ENCODE measurements at places on chromosomes 1 and 21. TPM values are rescaled to one million over a fixed set of nuclear protein-coding genes. Genes with fewer than 3 reads are reported as not detected.
A peak's percentile ranks its signal among the peaks of the same experiment; 100 is the strongest.

The AGRN gene
- 19.8 TPM for total RNA-seq

- no peaks in the 10 kb centered on the region for H3K27me3 ChIP-seq
- H3K27ac ChIP-seq, result no peak within 1 kb of the TSS
- no peaks in the 10 kb centered on the region for H3K4me1 ChIP-seq
- H3K4me3 ChIP-seq, result no peak within 1 kb of the TSS
Measured at GRCh38 chr1:31815752-31816500, at the start of gene SPOCD1. TSS of gene SPOCD1 (minus strand) at chr1:31816022. CDS start at chr1:31815333, 689 bp downstream.

- peaks cover 29% of the 10 kb centered on the region for H3K4me1 ChIP-seq
- peak within 1 kb of the TSS; percentile 48 for H3K4me3 ChIP-seq
- H3K27me3 ChIP-seq, result no peaks in the 10 kb centered on the region
- peak within 1 kb of the TSS; percentile 83 for H3K27ac ChIP-seq
- ATAC-seq, result peak; percentile 95
- H3K36me3 ChIP-seq, result no peaks in the 10 kb centered on the region
Measured at GRCh38 chr1:52927212-52928014, at the start of gene SCP2. TSS of gene SCP2 (plus strand) at chr1:52927276. CDS start at chr1:52927397, 121 bp downstream.

- no peak overlapping the region for H3K4me3 ChIP-seq
- no peaks in the 10 kb centered on the region for H3K4me1 ChIP-seq
- H3K27me3 ChIP-seq, result peaks cover 27% of the 10 kb centered on the region
- H3K36me3 ChIP-seq, result no peaks in the 10 kb centered on the region
Measured at GRCh38 chr1:3463408-3463863, 9.0 kb downstream of the ARHGEF16 start.

The G0S2 gene
- 13.2 TPM for total RNA-seq

The MNDA gene
- total RNA-seq, result 10.5 TPM

The KIF17 gene
- total RNA-seq, result 0.47 TPM

The NASP gene
- 44.3 TPM for total RNA-seq

The CYP4B1 gene
- total RNA-seq, result 184 TPM

DNA sequence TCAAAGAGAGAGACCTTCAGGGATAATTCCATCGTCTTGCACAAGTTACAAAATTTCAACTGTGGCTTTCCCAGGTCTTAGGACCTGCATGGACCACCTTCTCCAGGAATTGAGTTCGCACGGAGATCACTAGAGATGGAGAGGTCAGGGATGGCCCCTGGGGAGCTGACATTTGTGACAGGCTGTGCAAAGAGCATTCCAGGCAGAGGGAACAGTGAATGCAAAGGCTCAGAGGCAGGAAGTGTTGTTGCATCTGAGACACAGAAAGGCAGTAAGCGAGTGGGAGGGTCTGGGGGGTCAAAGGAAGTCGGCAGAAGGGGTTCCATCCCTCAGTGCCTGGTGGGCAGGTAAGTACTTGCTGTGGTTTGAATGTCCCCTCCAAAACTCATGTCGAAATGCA is 9.5 kb upstream of the SELENON start:
- H3K4me1 ChIP-seq, result no peaks in the 10 kb centered on the region
- no peak overlapping the region for H3K4me3 ChIP-seq
- no peaks in the 10 kb centered on the region for H3K27me3 ChIP-seq
- no peak overlapping the region for H3K27ac ChIP-seq
- no peak for ATAC-seq
- H3K36me3 ChIP-seq, result no peaks in the 10 kb centered on the region

DNA sequence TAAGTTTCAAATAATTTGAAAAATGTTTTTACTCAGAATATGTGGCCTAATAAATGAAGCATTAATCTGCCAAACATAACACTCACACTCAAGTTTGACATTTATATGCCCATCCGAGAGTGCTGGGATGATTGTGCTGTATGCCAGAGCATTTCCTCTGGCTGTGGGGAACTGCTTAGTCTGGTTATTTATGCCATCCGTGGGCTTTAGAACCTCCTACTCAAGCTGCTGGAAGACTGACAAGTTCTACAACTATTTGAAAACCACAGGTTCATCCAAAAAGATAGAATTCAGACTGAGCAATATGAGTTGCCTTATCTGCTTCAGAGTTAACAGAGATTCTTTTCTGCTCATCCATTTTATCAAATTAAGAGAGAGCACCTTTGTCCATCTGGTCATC is 25.9 kb downstream of the PCNX2 start:
- ATAC-seq, result no peak
- no peak overlapping the region for H3K4me3 ChIP-seq
- H3K27me3 ChIP-seq, result no peaks in the 10 kb centered on the region
- no peaks in the 10 kb centered on the region for H3K4me1 ChIP-seq

- peaks cover 34% of the 10 kb centered on the region for H3K4me1 ChIP-seq
- no peaks in the 10 kb centered on the region for H3K36me3 ChIP-seq
Measured at GRCh38 chr1:225767634-225768540, 9.7 kb upstream of the SRP9 start.

The EVA1C gene
- total RNA-seq, result 55.7 TPM

GRCh38 chr1:221683681-221684080 is 58.2 kb downstream of the DUSP10 start:
- no peak for ATAC-seq
- no peak overlapping the region for H3K27ac ChIP-seq
- H3K27me3 ChIP-seq, result no peaks in the 10 kb centered on the region

Data from gastroesophageal sphincter (tissue), 4 donors.